M059J (cell line): ENCODE measurements at places on chromosomes 12 and 14. TPM values are rescaled to one million over a fixed set of nuclear protein-coding genes. Genes with fewer than 3 reads are reported as not detected.
A peak's percentile ranks its signal among the peaks of the same experiment; 100 is the strongest.

The ZNF384 gene
- total RNA-seq, result 18.1 and 25.0 TPM in 2 replicates

The ADGRD1 gene
- total RNA-seq, result not detected in 2 replicates

The DCN gene
- 16.3 and 16.5 TPM in 2 replicates for total RNA-seq

The KRT82 gene
- total RNA-seq, result not detected in 2 replicates

The SIRT4 gene
- 2.2 and 7.4 TPM in 2 replicates for total RNA-seq

The TAS2R46 gene
- not detected in 2 replicates for total RNA-seq

The SIX6 gene
- not detected in 2 replicates for total RNA-seq

DNA sequence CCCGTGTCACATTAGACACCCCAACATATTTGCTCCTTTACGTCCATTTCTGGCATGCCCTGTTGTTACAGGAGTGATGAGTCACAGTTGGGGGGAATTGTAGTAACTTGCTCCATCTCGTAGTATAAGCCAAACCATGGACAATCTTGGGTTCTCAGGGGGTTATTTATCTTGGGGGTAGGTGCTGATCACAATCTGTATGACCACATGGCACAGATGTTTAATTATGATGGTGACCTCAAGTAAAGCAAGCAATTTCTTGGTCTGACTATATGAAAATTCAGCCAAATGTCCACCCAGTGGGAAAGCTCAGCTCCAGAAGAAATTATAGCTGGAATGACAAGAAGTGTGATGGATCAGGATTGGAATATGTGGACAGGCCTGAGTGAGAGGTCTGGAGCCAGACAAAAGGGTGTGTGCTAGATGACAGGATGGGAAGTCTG, 32.1 kb upstream of the STON2 start:
- DNase-seq, result peak; percentile 9

- no peak for DNase-seq
Observed at GRCh38 chr12:4817880-4818279, 91.8 kb upstream of the KCNA1 start.

GRCh38 chr12:92432724-92433441, 269.9 kb upstream of the PLEKHG7 start:
- DNase-seq, result no peak

DNA sequence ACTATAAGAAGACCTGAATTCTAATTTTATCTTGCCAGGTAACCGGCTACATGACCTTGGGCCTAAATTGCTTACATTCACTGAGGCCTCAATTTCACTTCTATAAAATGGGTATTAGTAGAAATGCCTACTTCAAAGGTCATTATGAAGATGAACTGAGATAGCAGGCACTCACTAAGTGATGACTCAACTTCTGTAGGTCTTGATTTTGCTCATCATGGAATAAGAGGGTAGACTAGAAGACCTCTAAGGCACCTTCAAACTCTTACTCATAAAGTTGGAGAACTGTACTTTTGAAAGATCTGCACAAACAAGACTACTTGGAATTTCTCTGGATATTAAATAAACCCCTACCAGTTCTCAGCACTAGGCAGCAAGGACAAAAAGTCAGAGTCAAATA, 39.3 kb upstream of the FRMD6 start:
- DNase-seq, result no peak

DNA sequence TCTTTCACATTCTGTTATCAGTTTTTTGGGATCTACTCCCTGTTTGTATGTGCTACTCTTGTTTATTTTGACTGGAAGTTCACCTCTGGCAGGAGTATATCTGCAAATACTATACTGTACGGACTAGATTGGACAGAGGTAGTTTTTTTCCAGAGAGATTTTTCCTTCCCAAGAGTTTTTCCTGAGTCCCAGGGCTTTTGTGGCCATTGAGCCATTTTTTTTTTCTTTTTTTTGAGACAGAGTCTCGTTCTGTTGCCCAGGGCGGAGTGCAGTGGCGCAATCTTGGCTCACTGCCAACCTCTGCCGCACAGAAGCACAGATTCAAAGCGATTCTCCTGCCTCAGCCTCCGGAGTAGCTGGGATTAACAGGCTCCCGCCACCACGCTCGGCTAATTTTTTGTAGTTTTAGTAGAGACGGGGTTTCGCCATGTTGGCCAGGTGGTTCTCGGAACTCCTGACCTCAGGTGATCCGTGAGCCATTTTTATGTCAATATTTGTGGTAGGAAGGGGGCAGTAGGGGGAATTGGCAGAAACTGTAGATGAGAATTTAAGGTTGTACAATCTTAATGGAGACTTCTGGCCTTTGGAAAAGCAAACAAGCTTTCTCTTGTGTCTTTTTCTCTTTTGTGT, 19.4 kb downstream of the KTN1 start:
- no peak for DNase-seq

DNA sequence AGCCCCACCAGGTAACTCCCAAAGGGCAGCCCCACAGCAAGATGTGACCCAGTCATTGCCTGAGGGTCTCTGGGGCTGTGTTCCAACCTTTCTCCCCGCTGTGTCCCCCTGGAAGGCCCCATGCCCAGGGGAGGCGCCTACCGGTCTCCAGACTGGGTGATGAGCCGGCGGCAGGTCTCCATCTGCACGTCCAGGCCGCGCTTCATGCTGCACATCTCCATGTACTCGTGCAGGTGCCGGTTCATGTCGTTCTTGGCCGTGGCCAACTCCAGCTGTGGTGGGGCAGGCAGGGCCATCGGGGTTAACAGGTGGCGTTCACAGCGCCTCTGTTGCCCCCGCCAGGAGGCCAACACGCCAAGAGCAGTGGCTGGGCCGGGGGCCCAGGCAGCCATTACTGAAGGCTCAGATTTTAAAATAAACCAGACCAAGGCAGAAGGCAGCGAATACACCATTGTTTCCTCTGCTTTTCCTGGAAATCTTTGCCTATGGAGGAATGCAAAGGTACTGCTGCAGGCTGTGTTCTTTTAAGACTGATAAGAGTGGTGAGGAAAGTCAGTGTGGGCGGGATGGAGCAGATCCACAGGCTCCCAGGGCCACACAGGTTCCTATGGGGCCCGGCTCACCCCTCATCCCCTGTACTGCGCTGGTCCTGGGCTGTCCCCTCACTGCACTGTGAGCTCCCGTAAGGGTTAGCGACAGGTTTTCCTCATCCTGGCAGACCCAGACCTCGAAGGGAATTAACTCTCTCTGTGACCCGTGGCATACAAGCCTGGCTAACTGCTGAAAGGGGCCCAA, 7.3 kb downstream of the GAPDH start:
- DNase-seq, result no peak

GRCh38 chr12:106049105-106049504, 89.6 kb downstream of the NUAK1 start:
- no peak for DNase-seq

DNA sequence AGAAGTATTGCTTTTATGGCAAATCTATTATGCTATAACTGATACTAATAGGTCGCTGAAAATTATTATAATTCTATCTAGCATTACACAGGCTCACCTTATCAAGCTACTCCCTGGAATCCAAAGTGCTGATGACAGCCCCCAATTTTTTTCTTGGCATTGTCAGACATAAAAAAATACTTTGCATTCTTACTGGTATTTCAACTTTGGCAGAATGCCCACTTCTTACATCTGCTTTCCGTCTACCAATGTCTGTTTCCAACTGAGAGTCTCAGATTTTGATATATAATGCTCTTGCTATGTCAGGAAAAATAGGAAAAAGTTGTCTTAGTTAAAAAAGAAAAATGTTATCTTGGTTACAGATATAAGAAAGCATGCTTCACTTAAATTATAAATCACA, 615.4 kb downstream of the C12orf50 start:
- peak; percentile 25 for DNase-seq

DNA sequence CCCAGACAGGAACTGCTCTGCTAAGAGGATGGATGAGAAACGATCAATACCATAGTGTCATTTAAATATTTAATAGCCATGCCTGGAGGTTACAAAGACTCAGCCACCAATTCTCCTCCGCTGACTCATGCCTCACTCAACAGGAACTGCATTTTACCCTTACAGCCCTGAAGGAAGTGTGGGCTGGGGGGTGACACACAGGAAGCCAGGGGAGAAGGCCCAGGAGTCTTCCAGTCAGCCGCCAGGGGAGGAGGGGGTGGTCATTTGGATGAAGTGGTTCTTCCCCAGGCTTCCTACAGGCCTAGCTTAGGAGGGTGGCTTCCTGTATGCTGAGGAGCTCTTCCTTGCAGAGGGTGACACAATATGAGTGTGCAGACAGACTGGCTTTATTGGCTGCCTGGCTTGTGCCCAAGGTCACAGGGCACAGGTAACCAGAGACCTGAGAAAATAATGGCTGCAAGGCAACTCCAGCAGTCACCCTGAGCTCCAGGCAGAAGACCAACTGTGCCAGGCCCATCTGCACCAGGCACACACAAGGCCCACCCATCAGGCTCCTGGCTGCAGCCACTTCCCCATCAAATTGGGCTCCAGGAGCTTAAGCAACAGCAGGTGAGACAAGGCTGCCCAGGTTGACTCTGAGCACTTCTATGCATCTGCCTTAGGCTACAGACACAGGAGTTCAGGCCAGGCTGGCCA, 30.6 kb upstream of the RPLP0 start:
- DNase-seq, result peak; percentile 99

- DNase-seq, result no peak
Observed at GRCh38 chr12:13769273-13769672, 212.1 kb downstream of the GRIN2B start.

GRCh38 chr12:105522166-105522825, 191.8 kb downstream of the C12orf75 start:
- DNase-seq, result peak; percentile 11

DNA sequence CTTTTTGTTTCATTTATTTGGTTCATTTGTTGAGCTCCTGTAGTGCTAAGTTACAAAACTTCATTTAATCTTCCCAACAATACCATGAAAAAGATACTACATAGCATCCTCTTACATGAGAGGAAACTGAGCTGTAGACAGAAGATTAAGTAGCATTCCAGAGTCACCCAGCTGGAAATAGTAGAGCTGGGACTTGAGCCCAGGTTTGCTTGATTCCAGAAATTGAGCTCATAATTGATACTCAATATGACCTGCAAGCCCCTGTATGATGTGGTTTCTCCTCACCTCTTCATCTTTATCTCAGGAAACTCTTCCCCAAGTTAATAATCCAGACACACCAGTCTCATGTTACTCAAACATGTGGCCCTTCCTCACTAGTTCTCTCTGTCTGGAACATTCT, 87.0 kb upstream of the DAAM1 start:
- peak; percentile 27 for DNase-seq

DNA sequence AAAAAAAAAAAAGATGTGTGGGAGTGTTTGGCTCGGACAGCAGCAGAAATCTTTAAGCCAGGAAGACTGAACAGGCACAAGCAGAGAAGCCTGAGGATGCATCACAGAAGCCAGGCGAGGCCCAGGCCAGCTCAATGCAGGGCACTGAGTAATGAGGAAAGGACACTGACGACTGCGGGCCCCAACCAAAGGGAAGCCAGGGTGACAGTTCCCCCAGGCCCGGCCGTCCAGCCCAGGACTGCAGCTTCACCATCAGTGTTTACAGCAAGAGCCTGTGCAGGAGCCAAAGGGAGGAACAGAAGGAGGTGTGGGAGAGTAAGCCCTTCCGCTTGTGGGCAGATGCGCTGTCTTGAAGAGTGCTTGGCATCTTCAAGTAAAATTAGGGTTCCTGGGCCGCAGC, 205.3 kb upstream of the SFSWAP start:
- no peak for DNase-seq

DNA sequence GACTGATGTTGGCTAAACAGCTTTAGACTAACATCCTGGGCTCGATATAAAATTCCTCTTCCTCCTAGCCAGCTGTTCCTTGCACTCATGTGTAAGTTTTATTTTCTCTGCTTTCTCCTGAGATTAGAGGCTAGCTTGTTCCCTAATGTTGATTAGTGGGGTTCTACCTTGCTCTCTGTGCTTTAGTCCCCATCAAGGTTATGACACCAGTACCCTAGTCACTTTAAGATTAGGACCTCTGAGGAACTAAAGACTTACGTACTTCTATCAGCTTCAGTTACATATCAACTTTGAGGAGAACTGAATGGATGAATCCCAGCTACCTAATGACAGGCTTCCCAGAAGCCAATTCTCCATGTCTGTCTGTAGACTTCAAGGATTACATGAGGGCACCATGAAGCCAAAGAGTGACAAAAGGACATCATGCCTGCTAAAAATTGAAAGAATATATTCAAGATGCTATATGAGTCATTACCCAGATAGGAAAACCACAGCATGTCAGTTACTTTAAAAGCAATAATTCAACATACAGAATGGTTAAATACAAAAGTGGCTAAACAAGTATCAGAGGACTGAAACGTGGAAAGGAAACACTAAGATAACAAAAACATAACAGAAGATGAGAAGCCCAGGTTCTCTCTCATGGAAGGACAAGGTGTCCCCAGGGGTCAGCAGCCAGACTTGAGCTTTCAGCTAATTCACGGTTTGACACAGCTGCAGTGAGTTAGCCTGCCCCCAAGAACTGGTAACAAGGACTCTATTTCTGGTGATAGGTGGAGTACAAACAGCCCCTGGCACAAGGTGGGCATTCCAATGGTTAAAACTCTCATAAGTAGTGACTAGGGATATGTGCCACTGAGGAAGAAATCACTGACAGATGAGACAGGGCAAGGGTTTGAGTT, 20.4 kb downstream of the ADAM20 start:
- peak; percentile 18 for DNase-seq

- peak; percentile 17 for DNase-seq
Observed at GRCh38 chr12:69309461-69309860, 38.7 kb upstream of the LYZ start.

GRCh38 chr14:92644171-92644969, 104.1 kb downstream of the LGMN start:
- DNase-seq, result peak; percentile 86

- DNase-seq, result no peak
Observed at GRCh38 chr12:34163443-34163842, 141.1 kb downstream of the ALG10 start.

DNA sequence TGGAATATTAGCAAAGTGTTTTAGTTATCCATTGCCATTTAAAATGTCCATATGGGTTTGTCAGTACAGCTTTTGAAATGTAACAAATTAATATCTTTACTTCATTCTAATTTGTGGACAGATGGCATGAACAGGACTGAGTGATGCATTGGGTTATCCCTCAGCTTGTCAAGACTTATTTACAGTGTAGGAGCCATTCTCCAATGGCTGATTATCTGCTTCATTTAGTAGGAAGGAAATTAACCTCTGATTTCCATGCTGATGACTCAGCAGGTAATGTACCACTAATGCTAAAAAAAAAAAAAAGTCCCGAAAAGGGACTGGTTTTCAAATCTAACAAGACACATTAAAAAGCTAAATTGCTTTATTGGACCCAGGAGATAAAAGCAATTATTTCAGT, 1149.0 kb upstream of the USP15 start:
- no peak for DNase-seq

GRCh38 chr12:113591480-113591974, 119.9 kb upstream of the LHX5 start:
- DNase-seq, result peak; percentile 7

GRCh38 chr12:107474639-107475539, 210.7 kb upstream of the PWP1 start:
- DNase-seq, result no peak
